Activated T-helper 1 cell treated with Interleukin-2 at 50 U/mL for 16 hours (primary cell): ENCODE measurements at places on chromosomes 5 and 9.

DNA sequence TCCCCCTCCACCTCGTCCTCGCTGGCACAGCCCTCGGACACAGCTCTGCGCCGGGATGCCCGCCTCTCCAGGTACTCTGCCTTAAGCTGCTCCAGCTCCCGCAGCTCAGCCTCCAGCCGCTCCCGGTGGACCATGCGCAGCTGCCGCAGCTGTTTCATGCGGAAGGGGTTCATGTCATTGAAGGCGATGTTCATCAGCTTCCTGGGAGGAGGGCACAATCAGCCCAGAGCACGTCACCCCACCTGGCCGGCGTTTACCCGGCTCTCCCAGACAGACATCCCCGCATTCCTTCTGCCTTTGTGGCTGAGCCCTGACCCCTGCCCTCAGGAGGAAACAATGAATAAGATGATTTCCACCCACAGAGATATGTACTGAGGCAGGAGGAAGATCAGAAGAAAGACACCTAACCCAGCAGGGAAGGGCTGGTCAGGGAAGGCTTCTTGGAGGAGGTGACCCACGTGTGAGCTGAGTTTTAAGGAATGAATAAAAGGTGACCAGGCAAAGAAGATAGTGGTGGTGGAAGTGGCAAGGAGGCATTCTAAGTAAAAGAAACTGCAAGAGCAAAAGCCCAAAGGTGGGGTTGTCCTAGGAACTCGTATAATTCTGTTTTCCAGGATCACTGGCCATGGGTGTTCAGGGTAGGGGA is 7.1 kb upstream of the CORO2A start:
- no peak for DNase-seq

DNA sequence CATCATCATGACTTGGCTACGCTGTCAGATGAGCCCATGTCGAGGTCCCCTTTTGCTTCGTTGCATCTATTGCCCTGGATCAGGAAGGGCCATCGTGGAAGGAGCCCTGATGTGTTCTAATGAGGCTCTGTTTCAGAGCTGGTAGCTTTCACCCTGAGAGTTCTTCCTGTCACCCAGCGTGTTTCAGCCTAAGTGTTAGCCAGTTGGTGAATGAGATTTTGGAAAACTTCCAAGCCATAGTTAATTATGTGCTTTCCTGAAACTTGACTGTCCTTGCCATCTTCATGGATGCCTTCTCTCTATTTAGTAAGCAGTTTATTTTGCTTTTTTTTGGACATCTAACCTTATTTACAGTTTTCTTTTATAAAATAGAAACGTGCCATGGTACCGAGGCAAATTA is 1695.4 kb upstream of the WWC1 start:
- no peak for DNase-seq

GRCh38 chr9:81686614-81687520 is 2.5 kb downstream of the TLE1 start:
- no peak for DNase-seq

DNA sequence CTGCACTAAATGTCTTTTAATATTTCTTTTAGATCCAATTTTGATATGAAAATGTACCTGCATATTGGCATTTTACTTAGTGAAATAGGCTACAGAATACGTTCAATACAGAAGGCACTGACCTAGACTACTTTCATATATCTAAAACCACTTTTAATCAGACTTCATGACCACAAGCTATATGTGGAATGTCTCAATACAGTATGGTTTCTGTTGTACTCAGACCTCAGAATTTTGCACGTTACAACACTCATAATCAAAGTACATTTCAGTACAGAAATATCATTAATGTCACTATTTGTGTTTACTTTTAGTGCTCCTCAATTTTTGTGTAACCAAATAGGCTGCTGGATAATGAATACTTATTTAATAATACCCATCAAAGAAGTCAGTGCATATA is 74.8 kb downstream of the MEF2C start:
- no peak for DNase-seq

GRCh38 chr5:317086-317811 is 4.3 kb upstream of the AHRR start:
- DNase-seq, result no peak

- DNase-seq, result no peak
Observed at GRCh38 chr5:149845601-149846000, 99.0 kb downstream of the PDE6A start.

- no peak for DNase-seq
Observed at GRCh38 chr5:72633649-72634048, 126.4 kb upstream of the ZNF366 start.

GRCh38 chr9:84731696-84732095 is 62.2 kb downstream of the NTRK2 start:
- no peak for DNase-seq

DNA sequence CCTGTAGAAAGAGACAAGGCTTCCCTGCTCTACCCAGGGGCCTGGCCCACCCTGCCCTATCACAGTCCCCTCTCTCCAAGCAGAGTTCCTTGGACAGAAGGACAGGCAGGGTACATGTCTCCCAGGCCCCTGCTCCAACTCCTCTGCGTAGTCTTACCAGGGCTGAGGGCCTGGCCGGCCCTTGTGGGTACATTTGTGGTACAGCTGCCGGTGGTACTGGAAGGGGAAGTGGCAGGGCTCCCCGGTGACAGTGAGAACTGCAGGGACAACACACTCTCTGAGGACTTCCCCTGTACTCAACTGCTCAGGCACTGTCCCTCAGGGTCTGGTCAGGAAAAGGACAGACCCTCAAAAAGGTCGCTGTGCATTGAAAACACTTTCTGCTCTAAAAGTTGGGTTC is 3.6 kb downstream of the F12 start:
- DNase-seq, result no peak
